ENCODE measurements at places on chromosomes 13 and 19. TPM values are rescaled to one million over a fixed set of nuclear protein-coding genes. Genes with fewer than 3 reads are reported as not detected.

SMIM24 gene
- 0.41 TPM for total RNA-seq

CDX2 gene
- not detected for total RNA-seq

NLRP4 gene
- not detected for total RNA-seq

TMPRSS9 gene
- total RNA-seq = not detected

CEACAM19 gene
- 0.27 TPM for total RNA-seq

DNA sequence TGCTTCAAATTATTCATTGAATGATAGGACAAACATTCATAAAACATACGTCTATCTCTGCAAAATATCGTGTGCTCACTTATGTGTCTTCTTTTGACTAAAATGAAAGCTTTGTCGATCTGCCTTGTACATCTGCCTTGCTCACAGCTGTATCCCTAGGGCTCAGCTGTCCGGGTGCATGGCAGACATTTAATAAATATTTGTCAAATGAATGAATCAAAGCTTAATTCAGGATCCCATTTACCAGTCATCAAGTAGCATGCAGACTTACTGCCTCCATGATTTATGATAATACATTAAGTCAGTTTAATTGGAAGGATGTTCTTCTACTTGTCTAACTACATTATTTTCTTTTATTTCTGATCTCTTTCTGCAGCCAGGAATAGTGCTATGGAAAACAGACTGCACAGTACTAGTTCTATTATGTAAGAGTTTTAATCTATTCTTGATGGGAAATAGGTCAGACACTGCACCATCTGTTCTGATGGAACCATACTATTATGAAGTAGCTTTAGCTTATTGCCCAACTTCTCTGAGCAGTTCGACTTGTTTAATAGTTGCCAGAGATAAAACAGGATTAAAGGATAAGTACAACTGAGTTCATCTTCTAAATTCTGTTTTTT, 13.2 kb downstream of the SLC46A3 start:
- no peaks in the 10 kb centered on the region for H3K27me3 ChIP-seq
- no peak for DNase-seq
- H3K4me3 ChIP-seq = no peak overlapping the region
- peaks cover 28% of the 10 kb centered on the region for H3K36me3 ChIP-seq
- H3K27ac ChIP-seq = no peak overlapping the region

CDC42EP5 gene
- not detected for total RNA-seq

GRCh38 chr13:94414141-94414540, 65.3 kb downstream of the DCT start:
- H3K36me3 ChIP-seq = peaks cover 7% of the 10 kb centered on the region
- H3K4me3 ChIP-seq = no peak overlapping the region
- no peak for DNase-seq
- peaks cover 29% of the 10 kb centered on the region for H3K4me1 ChIP-seq
- no peaks in the 10 kb centered on the region for H3K27me3 ChIP-seq

GRCh38 chr19:28898249-28898648, 314.7 kb downstream of the UQCRFS1 start:
- H3K27ac ChIP-seq = no peak overlapping the region
- H3K27me3 ChIP-seq = no peaks in the 10 kb centered on the region

GRCh38 chr13:77698201-77699058, 943 bp downstream of the SLAIN1 start:
- peaks cover 34% of the 10 kb centered on the region for H3K4me1 ChIP-seq
- H3K27me3 ChIP-seq = no peaks in the 10 kb centered on the region
- peak; percentile 58 for DNase-seq
- peaks cover 3% of the 10 kb centered on the region for H3K36me3 ChIP-seq
- peak overlapping the region; percentile 87 for H3K27ac ChIP-seq

KLF12 gene
- total RNA-seq = 19.9 TPM

GAMT gene
- 23.5 TPM for total RNA-seq

GRCh38 chr13:114071991-114072390, 60.4 kb downstream of the RASA3 start:
- no peak overlapping the region for H3K4me3 ChIP-seq
- peaks cover 29% of the 10 kb centered on the region for H3K4me1 ChIP-seq
- H3K27me3 ChIP-seq = no peaks in the 10 kb centered on the region
- H3K36me3 ChIP-seq = peaks cover 24% of the 10 kb centered on the region
- peak overlapping the region; percentile 51 for H3K27ac ChIP-seq

Measured in activated naive CD4-positive, alpha-beta T cell treated with anti-CD3 and anti-CD28 coated beads for 36 hours (primary cell).